ENCODE measurements at places on chromosomes 13 and 19.

DNA sequence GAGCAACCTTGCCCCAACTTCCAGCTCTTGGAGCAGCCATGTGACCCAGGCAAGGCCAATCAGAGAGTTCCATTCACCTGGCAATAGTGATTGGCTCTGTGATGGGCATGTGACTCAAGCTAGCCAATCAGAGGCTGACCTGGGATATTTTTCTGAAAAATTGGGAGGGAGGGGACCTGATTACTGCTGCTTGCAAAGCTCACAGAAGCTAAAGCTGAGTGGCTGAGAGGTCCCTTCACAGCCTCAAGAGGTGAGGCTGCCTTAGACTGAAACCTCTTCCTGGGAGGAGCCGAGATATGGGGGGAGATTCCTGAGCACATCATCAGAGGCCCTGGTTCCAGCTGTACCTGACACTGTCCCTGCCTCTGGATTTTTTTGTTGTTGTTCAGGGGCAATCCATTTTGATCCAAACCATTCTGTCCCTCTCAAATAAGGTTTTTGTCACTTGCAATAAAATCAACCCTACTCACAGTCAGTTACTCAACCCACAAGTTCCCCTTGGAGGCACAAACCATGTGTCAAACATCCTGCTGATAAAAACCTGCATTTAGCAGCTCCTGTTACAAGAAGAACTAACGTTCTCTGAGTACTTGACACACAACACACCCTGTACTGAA is 4.8 kb downstream of the CIB3 start:
- no peak for DNase-seq

- DNase-seq = no peak
Observed at GRCh38 chr19:39684267-39684666, 20.0 kb upstream of the LGALS14 start.

- DNase-seq = no peak
Observed at GRCh38 chr13:59413126-59413525, 750.6 kb downstream of the DIAPH3 start.

GRCh38 chr19:57934820-57935665 is at the start of gene ZNF418:
ZNF418 (minus strand) TSS chr19:57935402; CDS start chr19:57933822, 1,580 bp downstream.
- peak; percentile 15 for DNase-seq

DNA sequence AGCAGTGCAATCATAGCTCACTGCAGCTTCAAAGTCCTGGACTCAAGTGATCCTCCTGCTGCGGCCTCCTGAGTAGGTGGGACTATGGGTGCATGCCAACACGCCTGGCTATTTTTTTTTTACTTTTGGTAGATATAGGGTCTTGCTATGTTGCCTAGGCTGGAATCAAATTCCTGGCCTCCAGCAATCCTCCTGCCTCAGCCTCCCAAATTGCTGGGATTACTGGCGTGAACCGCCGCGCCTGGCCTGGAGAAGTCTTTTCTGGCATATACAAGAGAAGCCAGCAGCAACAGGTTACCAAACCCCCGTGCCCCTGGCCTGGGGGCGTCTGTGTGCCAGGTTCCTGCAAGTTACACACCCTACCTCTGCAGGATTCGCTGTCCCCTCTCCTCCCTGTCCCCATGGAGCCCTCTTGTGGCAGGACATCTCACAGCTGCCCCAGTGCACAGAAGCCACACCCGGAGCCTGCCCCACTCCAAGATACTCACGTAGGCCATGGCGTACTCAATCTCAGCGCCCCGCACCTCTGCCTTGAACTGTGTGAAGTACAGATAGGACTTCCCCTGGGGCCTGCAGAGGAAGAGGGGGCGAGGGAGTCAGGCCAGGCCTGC is 9.9 kb downstream of the MYDGF start:
- no peak for DNase-seq

DNA sequence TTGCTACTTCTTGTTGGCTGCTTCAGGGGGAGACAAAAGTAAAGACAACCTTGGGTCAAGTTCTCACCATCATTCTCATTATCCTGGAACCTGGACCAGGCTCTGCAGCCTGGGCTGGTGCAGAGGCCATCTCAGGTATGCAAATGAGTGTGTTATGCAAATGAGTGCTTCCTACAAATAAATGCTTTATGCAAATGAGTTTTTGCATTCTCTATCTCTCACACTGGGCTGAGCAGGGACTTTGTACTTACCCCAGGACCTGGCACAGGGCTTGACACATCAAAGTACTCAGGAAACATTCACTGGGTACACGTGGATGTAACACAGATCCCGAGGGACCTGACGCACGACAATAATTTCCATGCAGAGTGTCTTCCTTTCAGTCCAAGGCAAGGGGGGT is 103.0 kb downstream of the DNAJC15 start:
- DNase-seq = no peak

GRCh38 chr13:89920461-89920860 is 1427.0 kb upstream of the MIR17HG start:
- no peak for DNase-seq

All from stimulated activated CD4-positive, alpha-beta T cell treated with anti-CD3 and anti-CD28 coated beads, Interleukin-2, amount 100 ng/mL, for 48 hours (primary cell).